Stimulated activated CD8-positive, alpha-beta memory T cell treated with anti-CD3 and anti-CD28 coated beads, Interleukin-2, amount 100 ng/mL, for 1 hour (primary cell): ENCODE measurements at places on chromosomes 6 and 20.
A peak's percentile ranks its signal among the peaks of the same experiment; 100 is the strongest.

GRCh38 chr20:51372176-51372803, 170.2 kb downstream of the NFATC2 start:
- DNase-seq = peak; percentile 19

GRCh38 chr6:138837246-138837645, 41.4 kb downstream of the ECT2L start:
- no peak for DNase-seq

DNA sequence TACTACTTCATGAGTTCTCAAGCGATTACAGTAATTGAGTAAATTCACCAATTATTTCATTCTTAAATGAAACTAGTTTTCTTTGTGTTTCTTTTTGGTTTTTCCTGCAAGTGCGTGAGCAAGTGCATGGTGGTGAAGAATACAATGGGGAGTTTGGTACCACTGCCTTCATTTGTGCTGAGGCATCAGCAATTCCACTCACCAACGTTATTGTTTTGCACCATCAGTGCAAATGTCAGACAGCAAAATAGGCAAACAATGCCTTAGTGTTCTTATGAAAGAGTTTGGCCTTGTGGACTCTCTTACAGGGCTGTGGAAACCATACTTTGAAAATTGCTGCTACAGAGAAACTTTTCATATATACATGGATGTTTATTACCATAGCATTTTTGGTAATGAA, 8.2 kb downstream of the CDH26 start:
- no peak for DNase-seq

- DNase-seq = no peak
These were observed 12.7 kb downstream of the SPDEF start for GRCh38 chr6:34543421-34543820.

DNA sequence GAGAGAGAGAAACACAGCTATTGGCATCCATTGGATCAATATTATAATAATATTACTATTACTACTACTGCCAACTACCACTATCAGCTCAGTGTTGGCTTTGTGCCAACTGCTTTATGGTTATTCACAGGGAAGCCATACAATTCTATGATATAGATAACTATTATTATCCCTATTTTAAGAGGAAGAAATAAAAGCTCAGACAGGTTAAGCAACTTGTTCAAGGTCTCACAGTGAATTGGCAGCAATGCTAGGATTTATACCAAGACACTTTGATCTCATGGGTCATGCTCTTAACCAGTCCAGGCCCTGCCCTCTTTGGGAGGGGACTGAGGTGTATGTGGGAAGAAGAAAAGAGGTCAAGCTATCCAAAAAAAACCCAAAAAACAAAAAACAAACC, 82.0 kb upstream of the TRAF3IP2 start:
- no peak for DNase-seq

GRCh38 chr20:16457514-16457913, 115.7 kb downstream of the KIF16B start:
- DNase-seq = no peak

DNA sequence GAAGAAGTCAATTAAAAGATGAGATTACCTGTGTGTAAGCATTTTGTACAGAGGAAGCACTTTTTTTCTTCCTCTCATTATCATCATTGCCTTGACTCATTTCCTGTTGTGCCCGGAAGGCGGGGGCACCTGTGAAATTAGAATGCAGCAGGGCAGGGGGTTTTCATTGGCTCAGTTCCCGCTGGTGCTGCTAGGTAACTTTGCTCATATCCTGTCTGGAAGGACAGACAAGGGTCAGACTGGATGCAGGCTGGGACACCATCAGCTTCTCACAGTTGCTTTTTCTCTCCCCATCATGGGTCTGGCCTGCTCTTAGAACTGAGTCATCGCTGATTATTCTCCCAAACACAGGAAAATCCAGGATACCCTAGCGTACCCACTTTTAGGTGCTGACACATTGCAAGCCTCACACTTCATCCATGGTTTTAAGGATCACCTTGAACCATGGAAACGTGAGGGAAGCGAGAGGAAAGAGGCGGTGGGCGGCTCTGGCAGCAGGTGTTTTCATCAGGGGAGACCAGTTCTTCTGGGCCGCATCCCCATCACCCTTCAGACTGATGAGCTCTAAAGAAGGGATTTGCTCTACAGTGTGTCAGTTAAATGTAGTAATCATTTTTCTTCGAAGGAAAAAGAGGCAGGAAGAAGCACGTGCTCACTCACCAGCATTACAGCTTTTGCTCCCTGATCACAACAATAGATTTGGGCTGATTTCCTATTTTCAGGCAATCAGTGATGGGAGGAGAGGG, 195.7 kb upstream of the SASH1 start:
- DNase-seq = no peak

DNA sequence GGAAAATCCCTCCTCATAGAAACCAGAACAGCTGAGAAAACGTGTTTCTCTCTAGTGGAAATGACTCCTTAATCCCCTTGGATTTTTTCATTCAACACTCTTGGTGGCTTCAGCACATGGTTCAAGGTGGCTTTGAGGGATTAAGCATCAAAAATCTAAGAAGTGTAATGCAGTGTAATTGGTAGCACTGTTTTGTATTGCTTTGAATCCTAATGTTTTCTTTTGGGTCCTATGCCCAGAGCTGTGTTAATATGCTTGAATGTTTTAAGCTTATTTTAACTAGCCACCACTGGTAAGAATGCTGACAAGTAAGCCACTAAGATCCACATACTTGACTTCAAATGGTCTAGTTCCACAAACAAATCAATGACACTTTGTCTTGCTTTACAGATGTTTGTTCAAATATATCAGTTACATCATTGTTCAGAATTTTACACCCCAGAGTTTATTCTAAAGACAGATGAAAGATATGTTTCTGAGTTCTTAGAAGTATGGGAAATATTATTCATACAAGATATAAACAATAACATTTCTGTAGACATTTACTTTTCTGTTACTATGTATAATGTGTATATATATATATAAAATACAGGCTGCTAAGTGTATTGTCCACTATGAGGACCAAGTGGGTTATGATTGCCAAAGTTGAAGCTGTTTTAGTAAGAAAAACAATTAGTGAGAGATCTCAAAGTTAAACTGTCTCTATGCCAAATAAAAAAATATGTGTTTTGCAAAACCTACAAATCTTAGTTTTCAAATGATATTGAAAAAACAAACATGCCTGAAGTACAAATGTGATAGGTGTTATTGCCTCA, 220.8 kb downstream of the OGFRL1 start:
- DNase-seq = no peak

- DNase-seq = no peak
These were observed 194.7 kb downstream of the NFATC2 start for GRCh38 chr20:51347831-51348230.

DNA sequence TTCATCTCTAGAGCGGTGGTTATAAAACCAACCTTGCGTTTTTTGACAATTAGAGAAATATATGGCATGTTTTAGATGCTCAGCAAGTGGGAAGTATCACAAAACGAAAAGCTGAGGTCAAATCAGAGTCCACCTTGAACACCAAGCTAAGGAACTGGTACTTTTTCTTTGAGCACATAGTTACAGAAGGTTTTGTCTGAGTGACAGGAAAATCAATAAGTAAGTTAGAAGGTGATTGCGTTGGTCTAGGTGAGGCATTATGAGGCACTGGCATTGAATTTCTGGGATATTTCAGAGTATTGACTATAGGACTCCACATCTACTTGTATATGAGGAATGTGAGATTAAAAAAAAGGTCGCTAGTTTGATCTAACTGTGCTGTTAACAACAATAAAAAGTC, 597 bp upstream of the HINT3 start:
- DNase-seq = no peak

DNA sequence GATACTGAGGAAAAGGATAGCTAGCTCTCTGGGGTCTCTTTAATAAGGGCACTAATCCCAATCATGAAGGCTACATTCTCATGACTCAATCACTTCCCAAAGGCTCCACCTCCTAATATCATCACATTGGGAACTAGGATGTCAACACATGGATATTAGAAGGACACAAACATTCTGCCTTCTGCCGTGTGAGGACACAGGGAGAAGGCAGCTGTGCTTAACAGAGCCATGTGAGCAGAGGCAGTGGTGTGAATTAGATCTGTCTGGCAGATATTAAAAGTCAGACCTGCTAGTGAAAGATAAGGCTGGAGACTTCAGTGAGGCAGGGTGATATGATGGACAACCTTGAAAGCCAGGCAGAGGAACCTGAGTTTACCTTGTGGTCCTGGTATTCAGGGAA, 341.9 kb downstream of the ARHGAP18 start:
- DNase-seq = no peak

GRCh38 chr6:22412994-22413393, 116.2 kb upstream of the PRL start:
- DNase-seq = no peak

GRCh38 chr6:79538106-79538971, 1.1 kb upstream of the LCA5 start:
- no peak for DNase-seq

- DNase-seq = no peak
These were observed 13.7 kb upstream of the ZNF318 start for GRCh38 chr6:43383021-43383667.

DNA sequence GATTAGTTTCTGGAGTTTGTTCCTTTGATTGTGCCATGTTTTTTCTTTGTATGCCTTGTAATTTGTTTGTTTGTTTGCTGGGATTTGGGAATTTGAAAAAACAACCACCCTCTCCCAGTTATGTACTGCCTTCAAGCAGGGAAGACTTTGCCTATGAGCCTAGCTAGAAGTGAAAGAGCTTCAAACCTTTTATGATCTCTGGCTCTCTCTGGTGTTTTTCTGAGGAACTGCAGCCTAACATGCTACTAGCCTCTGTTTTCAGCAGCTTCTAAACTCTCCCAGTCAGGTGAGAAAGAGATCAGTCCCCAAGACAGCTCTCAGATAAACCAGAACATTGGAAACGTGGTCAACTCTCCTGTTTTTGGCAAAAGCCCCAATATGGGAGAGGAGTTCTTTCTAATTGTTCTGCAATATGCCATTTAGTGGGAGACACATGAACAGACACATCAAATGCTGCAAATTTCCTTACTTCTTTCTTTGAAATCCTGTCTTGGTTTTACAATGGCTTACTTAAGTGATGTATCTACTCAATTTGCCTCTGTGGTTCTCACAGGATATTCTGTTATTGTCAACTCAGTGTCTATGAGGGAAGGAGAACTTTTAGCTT, 58.9 kb upstream of the SERINC1 start:
- peak; percentile 23 for DNase-seq

DNA sequence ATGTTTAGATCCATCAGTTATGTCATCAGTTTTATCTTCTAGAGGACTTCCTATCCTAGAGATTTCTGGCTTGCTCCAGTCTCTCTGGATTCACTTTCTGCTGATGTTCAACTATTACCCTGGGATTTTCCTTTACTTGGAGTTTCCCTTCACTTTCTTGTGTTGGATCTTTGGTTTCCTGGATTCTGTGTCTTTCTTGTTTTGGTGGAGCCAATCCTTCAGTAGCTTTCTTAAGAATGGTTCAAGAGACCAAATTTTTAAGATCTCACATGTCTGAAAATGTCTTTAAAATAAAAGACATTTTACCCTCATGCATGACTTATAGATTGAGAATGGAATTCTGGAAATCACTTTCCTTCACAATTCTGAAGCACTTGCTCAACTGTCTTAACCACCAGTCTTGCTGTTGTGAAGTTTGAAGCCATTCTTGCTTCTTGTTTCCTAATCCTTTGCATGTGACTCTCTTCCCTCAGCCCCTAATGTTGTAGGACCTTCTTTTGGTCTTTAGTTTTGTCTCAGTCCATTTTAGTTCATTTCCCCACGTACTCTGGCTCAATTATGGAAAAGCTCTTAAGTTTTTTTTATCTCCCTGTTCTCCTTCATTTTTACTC, 87.9 kb downstream of the ARID1B start:
- DNase-seq = no peak

- DNase-seq = no peak
These were observed 7.4 kb upstream of the CDYL start for GRCh38 chr6:4768815-4769214.

GRCh38 chr6:157954150-157955117, 27.2 kb upstream of the SYNJ2 start:
- DNase-seq = no peak

- no peak for DNase-seq
These were observed 650 bp upstream of the TTK start for GRCh38 chr6:80003826-80004172.

- DNase-seq = no peak
These were observed 167.8 kb downstream of the LRFN2 start for GRCh38 chr6:40419377-40419776.

GRCh38 chr6:14450133-14450504, 332.5 kb downstream of the CD83 start:
- no peak for DNase-seq

GRCh38 chr20:58173930-58174707, 54.3 kb downstream of the ANKRD60 start:
- no peak for DNase-seq

GRCh38 chr6:130708338-130708737, 118.9 kb upstream of the SMLR1 start:
- DNase-seq = no peak

- no peak for DNase-seq
These were observed 14.3 kb upstream of the PDSS2 start for GRCh38 chr6:107473660-107474059.

DNA sequence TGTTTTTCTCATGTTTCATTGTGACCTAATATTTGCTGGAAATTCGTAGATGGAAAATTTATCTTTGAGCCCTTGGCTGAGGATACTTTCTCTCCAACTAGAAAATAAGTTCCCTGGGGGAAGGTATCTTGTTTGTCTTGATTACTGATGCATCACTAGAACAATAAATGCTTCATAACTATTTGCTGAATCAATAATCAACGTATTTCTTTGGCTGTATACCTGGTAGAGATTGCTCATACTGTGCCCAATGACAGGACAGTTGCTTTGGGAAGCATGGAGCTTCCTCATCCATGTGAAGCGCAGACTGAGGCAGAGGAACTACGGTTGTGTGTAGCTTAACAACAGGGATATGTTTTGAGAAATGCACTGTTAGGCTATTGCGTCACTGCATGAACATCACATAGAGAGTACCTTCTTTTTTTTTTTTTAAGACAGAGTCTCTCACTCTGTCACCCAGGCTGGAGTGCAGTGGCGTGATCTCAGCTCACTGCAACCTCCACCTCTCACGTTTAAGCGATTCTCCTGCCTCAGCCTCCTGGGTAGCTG, 34.2 kb upstream of the RPN2 start:
- no peak for DNase-seq
